Activated gamma-delta T cell treated with anti-CD3 and anti-CD28 coated beads, Interleukin-2, amount 50 U/mL, for 16 hours (primary cell): ENCODE measurements at places on chromosomes 7 and 10.

- no peak for DNase-seq
Measured at GRCh38 chr7:149238051-149238450, 1.4 kb upstream of the ZNF212 start.

DNA sequence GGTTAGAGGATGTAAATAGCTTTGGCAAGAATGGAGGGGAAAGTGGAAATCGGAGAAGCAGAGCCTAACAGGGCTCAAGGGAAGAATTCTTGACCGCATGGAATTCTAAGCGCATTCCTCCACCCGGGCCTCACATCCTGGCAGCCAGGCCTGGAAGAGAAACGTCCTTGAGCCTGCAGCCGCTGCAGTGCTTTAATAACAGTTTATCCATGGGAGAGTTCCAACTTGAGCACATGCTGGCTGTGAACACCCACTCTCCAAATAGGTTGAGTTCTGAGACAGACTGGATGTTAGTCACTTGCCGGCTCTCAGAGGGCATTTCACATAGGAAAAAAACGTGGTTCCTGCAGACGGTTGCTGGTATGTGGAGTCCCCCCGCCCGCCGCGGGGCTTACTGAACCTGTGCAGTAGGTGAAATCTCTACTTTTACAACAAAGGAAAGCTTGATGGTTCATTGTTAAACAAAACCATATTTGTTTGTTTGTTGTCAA is 61.4 kb upstream of the STEAP1B start:
- no peak for DNase-seq

DNA sequence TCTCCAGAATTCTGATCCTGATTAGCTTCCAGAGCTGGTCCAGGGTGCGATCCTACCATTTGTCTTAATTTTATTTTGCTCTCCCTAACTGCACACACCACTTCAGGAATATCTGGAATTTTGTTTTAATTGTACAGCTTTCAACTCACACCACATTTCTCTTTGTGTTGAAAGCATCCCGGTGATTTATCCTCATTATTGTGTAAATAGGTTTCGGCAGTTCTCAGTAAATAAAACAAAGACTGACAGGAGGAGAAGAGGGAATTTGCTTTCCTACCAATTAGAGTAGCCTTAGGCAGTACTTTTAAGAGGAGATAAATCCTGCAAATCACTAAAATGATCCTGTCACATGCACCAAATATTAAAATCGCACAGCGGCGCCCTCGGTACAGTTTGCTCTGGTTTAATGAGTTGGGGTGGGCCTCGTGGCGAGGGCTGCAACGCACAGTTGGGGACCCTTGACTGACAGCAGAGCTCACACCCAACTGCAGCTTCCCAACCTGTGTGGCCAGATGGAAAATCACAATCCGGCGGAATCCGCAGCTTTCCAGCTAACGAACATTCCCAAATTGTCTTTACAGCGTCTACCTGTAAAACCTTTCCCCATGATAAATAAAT is 62.6 kb downstream of the EBF3 start:
- no peak for DNase-seq

- no peak for DNase-seq
Measured at GRCh38 chr7:104299777-104300176, 28.6 kb upstream of the LHFPL3 start.

- no peak for DNase-seq
Measured at GRCh38 chr7:105438847-105439173, 50.1 kb upstream of the SRPK2 start.

DNA sequence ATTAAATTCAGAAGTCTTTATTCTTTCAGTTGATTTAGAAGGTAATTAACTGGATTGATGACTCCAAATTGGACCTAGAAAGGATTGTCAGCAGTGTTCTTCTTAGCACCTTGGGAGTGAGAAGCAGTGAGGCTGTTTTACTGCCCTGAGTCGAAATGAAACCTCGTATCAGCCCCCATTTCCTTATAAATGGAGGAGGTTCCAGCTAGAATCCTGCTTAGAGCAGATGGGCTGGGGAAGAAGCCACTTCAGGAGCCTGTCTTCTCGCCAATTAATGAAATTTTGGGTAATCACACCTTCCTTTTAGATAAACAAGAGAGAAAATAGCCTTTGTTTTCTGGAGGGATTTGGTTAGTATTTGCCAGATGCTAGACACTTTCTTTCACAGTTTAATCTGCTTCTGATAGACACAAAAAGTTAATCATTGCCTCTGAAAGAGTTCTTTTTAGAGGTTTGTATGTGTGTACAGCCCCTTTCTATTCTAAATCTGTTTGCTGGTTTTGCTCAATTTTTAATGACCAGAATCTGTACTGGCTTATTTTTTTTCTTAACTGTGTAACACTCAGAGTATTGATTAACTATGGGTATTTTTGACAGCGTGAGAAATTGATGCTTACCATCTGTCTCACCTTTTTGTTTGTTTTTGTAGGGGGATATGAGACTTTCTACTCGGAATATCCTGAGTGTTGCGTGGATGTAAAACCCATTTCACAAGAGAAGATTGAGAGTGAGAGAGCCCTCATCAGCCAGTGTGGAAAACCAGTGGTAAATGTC is 4.6 kb downstream of the DUSP5 start:
- no peak for DNase-seq

GRCh38 chr10:15585303-15585715 is 134.4 kb downstream of the ITGA8 start:
- DNase-seq = no peak
